ENCODE measurements at places on chromosomes 6 and 20.

DNA sequence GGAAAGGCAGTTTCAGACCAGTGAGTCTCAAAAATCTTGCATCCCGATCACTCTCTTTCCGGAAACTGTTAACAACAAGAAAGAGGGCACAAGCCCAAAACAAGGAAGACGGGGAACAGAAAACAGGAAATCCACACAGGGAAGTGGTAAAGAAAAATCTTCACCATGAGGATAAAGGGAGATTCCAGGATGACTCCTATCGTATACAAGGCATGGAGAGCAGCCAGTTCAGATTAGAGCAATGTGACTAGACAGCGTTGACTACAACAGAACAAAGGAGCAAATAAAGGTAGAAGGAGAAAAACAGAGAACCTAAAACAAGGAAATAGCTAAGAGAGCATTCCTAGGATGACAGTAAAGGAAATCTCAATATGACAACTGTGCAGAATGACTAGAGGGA lies 26.5 kb downstream of the VNN1 start:
- DNase-seq, result no peak

GRCh38 chr6:165571721-165572132 lies 91.3 kb downstream of the PDE10A start:
- no peak for DNase-seq

DNA sequence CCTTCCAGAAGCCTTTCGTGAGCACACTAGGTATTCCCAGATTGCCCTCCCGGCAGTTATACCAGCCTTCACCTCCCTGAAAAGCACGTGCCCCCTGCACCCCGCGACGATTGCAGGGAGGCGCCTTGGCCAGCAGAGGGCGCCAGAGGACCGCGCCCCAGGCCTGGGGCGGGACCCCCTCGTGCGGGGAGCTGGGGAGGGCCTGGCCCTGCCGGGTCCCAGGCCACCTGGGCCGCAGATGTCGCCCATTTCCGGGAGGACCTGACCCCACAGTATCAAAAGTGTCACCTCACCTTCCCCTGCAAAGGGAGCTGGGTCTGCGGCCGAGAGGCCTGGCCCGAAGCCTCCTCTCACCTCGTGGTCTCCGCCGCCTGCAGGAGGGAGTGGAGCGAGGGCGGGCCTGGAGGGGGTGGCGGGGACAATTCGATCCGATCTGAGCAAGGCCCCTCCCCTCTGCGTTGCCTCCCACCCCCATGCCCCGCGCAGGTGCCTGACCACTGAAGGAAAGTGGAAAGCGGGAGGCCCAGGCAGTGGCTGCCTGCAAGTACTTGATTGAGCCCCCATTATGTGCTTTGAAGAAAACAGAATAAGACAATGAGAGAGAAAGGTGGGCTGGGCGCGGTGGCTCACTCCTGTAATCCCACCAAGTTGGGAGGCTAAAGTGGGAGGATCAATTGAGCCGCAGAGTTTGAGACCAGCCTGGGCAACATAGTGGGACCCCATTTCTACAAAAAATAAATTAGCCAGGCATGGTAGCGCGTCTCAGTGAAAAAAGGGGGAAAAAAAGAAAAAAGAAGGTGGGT lies 3.5 kb upstream of the SNAI1 start:
- DNase-seq, result peak; percentile 50

DNA sequence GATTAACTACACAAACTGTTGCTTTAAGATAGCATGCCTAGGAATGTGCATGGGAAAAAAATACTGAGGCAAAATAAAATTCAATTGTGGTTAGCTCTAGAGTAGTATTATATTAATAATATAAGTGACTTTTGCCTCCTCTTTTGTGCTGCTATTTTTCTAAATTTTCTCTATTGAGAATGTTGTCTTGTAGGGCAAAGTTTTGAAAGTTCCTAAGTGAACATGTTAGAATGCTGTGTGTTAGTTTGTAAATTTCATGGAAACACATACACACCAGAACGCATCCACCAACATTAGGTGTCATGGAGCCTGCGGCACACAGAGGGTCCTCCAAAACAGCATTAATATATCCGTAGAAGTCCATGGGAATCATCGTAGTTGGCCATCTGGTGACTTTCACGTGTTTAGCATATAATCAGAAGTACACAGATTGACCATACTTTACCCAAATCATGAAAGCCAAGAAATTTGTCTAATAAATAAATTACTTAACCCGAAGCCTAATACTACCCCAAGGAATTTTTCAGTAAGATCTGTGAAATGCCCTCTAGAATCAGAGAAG lies 25.6 kb downstream of the ARHGAP18 start:
- DNase-seq, result no peak

DNA sequence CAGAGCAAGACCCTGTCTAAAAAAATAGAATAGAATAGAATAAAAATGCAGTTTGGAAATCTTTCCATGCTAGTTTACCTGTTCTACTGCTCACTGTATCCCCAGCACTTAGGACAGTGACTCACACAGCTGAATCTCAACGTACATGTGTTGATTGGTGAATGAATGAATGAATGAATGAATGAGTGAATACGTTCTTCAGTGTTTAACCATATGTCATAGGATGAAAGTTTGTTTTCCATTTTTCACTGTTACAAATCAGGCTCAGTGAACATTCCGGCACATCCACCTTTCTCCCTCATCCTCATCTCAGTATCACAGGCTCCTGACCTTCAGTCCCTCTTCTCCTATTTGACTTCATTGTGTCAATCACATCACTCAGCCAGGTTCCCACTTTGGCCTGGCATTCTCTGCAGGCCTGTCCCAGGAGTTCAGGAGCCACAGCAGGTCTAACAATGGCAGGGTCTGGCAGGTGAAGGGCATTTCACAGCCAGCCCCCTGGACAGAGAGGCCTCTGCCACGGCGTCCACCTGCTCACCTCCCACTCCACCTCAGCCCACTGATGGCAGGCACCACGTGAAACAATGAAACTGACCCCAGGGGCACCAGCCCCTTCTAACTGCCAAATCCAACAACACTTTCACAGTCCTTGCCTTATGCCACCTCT lies 7.9 kb downstream of the ZC3H12D start:
- DNase-seq, result no peak

GRCh38 chr20:25294459-25295385 lies 46.8 kb downstream of the PYGB start:
- DNase-seq, result peak; percentile 20

DNA sequence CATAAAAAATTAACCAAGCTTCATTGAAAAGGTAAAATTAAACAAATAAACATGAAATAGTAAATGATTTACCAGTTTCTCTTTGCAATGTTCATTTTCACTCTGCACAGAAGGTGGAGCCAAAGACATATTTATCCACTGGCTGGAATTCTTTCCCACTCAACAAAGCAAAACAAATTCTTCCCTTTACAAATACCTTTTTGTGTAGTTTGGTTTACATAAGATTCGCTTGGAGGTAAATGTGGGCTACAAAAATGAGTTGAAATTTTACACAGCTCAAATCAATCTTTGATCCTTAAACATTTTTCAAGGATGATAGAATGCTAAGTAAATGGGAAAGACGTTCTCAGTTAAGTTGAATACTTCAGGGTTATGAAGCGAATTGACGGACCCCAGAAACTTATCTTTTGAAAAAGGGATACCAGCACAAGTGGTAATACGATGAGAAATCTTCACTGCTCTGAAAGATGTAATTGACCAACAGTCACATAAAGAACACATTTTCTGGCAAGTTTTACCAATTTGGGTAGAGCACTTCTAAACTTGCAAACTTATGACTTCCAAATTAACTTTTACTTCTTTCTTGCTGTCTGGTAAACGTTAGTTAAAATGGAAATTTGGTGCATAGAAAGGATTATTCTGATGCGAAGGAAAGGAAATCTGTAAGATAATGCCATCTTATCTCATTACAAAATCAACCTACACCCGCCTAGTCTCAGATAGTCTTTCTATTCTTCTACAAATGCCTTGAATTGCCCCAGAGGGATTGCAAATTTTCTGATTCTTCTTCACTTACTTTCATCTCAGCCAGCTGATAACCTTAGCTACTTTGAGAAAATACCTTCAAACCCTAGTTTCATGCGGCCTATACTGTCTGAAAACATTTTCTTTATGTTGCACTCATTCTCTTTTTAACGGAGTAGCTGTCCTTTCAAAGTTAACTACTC lies 4.7 kb upstream of the GJA1 start:
- DNase-seq, result no peak

- DNase-seq, result no peak
These were observed 70.3 kb downstream of the ANKEF1 start for GRCh38 chr20:10105046-10105445.

- DNase-seq, result no peak
These were observed 23.7 kb downstream of the PLCB1 start for GRCh38 chr20:8155812-8156211.

- DNase-seq, result peak; percentile 34
These were observed 69.6 kb downstream of the HFE start for GRCh38 chr6:26156850-26157250.

DNA sequence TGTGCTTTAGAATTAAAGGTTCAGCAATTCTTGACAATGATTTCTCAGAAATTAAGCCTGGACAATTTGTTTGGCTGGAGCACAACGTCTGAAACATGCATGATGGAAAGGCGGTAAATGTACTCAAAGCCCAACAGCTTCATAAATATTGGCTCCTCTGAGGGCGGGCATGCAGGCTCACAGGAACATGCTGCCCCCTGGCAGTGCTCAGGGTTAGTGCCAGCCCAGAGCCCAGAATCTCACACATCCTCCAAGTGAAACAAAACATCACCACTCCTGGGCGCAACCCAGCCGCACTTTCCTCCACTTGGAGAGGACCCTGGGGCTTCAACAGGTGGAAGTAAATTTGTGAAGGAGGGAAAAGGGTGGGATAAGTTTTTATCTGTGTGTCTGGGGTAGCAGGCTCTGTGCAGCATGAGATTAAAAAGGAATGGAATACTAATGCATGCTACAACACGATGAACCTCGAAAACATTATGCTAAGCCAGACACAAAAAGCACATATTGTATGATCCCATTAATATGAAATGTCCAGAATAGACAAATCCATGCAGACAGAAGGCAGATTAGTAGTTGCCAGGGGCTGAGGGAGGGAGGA lies 54.1 kb upstream of the PTPRT start:
- DNase-seq, result no peak

DNA sequence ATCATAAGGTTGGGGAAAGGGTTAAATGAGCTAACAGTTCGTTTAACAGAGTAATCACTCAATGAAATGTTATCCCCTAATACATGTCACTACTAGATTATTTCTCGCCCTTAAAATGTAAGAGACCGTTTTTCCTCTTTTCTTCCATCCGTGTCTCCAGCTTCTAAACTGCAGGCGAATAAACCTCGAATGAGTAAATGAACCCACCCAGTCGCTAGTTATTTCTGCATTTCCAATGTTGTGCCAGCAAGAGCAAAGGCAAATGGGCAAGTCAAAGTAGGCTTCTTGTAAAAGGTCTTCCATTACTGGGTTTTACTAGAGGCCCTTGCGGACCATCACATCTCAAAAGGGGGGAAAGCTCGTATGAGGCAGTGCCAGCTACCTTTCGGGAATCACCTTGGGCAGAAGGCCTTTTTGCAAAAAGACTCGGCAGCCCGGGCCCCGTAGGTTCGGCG lies 400 bp upstream of the SMAP1 start:
- DNase-seq, result no peak

DNA sequence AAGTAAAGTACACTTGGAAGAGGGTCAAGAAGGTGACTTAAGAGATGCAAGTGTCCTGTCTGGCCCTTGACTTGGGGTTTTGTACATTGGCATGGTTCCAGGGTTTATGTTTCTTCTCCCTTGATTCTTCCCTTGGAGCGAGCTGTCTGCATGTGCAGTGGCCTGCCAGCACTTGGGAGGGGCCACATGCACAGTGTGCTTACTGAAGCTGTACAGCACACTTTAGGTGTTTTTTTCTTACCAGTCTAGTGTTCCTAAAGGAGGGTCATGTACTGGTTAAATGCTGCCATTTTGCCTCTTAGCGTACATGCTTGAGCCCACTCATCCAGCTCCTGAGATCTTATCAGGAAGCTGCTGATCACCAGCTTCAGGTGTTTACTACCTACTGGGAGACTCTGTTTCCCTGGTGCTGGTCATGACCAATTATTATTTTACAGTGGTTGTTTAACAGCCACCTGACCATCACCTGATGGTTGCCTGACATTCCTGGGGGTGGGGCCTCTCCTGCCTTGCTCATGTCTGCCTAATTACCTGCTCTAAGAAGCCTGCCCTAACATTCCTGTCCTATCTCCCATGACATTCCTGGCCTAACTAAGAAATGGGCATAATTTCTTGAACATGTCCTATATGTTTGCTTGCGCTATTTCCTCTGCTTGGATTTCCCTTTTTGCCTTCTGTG lies 182.9 kb downstream of the MCHR2 start:
- DNase-seq, result no peak

- DNase-seq, result no peak
These were observed 196.7 kb downstream of the MOXD1 start for GRCh38 chr6:132204591-132204990.

GRCh38 chr6:35248300-35248699 lies 11.2 kb upstream of the ZNF76 start:
- DNase-seq, result no peak

GRCh38 chr6:118750143-118750542 lies 98.8 kb upstream of the CEP85L start:
- DNase-seq, result no peak

DNA sequence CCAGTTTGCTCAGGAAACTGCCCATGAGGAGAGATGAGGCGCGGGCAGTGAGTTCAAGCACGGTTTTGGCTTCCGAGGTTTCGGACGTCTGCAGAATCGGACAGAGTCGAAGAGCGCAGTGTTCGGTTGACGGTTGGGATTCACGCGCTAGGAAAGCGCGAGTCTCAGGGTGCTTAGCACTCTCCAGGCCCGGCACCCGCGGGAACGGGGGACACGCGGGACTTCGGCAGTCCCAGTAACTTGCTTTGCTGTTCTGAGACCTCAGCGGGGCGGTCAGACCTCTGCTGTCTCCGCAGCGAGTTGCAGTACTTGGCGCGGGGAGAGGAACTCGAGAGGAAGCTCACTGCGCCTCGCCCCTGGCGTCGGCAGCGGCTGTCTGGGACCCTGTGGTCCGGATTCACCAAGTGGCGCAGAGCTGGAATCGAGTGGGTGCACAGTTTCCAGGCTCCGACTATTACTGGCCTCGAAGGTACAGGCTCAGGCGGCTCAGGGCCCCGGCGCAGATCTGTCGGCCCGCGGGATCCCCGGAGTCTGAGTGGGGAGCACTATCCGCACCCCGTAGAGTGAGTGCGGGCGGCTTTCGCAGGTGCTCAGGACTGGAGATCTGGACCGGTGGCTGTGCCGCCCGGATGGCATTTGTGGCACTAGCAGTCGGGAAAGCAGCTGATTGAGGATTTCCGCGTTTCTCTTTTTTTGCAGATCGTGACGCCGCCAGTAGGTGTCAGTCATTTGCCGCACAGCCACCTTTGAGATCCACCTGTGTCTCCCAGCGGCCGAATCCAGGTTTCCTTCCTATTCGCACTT lies at the start of gene POM121L2:
Gene POM121L2 (minus strand): TSS at position 128 of the 804 bp plus-strand sequence. CDS start 103 bp downstream, at position 25.
- DNase-seq, result peak; percentile 23

- no peak for DNase-seq
These were observed 24.4 kb downstream of the PLCB1 start for GRCh38 chr20:8156235-8157079.

GRCh38 chr6:68506911-68507310 lies 128.2 kb upstream of the ADGRB3 start:
- no peak for DNase-seq
